ENCODE measurements at places on chromosomes 4 and X.

GRCh38 chrX:2502668-2503519 lies 2.1 kb upstream of the DHRSX start:
- ATAC-seq = no peak

- ATAC-seq = no peak
These were observed 380.7 kb upstream of the NOCT start for GRCh38 chr4:138634915-138635314.

DNA sequence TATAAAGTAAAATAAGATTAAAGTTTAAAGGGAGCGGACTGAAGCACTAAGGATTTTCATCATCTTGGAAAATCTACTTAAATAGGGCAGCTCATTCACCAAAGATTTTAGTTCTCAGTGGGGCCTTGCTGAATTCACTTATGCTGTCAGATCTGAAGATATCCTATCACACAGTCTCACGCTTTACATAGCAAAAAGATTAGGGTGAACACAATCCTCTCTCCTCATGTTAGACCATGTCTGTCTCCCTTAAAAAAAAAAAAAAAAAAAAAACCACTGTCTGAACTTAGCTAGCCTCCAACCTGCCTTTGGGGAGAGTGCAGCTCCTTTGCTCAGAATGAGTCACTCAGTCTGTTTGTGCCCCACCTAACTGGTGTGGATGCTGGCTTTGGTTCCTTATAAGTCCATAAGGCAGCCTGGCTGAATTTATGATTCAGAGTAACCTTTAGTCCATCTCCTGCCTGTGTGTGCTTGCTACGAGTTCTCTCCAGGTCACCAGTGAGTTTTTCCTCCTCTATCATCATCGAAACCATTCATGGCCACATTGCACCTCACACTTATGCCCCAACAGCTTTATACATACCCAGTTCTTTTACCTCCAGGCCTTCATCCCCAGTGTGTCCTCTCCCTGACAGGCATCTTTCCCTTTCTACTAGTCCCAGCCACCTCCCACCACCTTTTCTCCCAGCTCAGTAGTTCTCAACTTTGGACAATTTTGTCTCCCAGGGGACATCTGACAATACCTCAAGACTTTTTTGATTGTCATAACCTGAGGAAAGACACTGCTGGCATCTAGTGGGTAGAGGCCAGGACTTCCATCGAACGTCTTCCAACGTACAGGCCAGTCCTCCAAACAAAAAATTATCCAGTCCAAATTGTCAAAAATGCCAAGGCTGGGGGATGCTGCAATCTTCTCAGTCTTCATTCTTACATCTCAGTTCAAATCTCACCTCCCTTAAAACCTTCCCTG lies 220.7 kb upstream of the EMCN start:
- no peak for ATAC-seq

DNA sequence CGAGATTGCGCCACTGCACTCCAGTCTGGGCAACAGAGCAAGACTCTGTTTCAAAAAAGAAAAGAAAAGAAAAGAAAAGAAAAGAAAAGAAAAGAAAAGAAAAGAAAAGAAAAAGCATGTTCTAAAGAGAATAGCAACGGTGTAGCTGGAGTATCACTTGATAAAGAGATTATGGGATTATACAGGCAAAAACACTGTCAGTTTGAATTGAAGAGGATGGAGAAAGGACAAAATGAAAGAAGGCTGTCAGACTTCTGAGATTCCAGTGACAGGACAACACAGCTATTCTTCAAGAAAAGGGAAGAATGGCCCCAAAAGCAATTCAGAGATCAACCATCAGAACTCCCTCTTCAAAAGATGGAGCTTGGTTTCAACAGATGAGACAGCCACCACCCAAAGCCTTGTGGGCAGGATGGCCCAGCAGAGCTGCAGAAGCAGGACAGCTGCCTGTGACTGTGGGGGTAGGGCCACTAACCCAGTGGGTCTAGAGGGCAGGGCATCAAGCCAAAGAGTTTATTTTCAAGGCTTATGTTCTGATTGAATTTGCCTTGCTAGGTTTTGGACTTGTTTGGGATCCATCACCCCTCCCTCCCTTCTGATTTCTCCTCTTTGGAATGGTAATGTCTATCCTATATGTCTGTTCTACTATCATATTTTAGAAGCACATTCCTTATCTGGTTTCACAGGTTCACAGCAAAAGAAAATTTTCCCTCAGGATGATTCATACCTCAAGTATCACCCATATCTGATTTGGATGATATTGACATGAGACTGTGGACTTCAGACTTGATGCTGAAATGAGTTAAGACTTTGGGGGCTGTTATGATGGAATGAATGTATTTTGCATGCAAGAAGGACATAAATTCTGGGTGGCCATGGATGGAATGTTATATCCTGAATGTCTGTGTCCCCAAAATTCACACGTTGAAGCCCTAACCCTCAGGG lies 17.5 kb downstream of the RFC1 start:
- ATAC-seq = no peak

DNA sequence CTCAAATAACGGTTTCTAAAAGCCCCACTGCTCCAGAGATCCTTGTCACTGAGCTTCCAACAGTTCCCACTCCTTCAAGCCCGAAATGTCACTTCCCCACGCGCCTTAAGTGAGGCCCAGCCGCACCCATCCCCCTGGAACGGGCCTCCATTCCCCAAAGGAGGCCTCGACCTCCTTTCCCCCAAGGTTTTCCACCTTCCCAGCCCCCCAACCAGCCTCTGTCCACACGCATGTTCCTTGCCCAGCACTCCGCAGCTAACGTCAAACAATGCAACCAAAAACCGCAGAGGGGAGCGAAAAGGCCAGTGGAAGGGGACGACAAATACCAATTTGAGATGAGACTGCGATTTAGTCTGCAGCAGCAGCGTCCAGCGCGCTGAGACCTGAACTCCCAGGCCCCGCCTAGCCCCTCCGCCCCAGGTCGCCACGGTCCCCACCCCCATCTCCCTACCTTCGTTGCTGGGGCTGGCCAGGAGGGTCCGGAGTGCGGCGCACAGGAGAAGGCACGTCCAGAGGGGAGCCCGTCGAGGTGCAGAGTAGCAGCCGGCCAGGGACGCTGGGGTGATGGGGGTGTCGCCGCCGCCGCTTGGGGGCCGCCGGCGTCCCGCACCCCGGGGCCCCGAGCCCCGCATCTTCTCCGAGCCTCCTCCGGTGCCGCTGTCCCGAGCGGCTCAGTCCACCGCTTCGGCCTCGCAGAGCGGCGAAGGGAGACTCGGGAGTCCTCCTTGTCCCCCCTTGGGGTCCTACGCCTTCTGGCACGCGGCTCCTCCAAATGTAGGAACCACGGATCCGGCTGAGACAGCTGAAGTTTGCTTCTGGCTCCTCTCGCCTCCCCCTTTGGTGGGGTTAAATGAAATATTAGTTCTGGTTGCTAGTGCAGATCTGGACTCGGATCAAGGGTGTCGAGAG lies 924 bp downstream of the EPHA5 start:
- no peak for ATAC-seq
